Activated effector memory CD4-positive, alpha-beta T cell treated with Interleukin-2 at 50 U/mL for 16 hours (primary cell): ENCODE measurements at places on chromosomes 16 and 17.

DNA sequence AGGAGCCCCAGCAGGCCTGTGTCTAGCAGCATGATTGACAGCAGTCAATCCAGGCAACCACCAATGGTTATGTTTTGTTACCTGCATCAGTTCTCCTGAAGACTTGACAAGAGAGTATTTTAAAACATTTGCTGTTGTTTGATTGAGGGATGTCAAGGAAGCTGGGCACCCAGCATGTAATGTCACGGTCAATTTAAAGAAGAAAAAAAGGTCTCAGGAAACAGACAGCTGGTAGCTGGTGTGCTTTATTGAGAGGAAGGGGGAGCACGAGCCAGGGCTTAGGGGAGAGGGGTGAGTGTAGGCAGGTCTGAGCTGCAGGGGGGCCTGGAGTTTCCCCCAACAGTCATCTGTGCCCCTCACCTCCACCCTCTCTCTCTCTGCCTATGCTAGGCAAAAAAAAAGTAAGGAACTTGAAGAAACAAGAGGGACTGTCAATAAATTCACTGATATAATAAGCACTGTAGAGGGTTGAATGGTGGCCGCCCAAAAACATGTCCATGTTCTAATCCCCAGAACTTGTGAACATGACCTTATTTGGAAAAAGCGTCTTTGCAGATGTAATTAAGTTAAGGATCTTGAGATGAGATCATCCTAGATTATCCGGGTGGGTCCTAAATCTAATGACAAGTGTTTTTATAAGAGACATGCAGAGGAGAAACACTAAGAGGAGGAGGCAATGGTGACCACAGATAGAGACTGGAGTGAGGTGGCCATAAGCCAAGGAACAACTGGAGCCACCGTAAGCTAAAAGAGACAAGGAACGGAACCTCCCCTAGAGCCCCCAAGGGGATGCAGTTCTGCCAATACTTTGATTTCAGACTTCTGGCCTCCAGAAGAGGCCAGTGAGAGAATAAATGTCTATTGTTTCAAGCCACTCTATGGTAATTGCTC is 14.5 kb downstream of the TSPOAP1 start:
- DNase-seq, result no peak

DNA sequence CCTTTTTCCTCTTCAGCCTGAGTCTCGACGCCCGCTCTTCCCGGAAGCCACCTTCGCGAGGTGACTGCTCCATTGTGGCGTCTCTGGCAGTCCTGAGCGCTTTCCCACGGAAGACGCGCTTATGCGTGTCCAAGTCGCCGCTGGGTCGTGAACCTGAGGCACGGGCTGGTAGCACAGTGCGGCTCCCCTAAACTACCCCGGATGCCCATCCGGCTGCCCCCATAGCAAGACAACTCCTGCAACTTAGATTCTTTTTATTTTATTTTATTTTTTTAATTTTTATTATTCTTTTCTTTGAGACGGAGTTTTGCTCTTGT is 2.1 kb upstream of the ESRP2 start:
- no peak for DNase-seq

- no peak for DNase-seq
Observed at GRCh38 chr17:40617678-40618240, 29.9 kb downstream of the SMARCE1 start.

- no peak for DNase-seq
Observed at GRCh38 chr17:54927525-54927924, 26.9 kb downstream of the TOM1L1 start.

DNA sequence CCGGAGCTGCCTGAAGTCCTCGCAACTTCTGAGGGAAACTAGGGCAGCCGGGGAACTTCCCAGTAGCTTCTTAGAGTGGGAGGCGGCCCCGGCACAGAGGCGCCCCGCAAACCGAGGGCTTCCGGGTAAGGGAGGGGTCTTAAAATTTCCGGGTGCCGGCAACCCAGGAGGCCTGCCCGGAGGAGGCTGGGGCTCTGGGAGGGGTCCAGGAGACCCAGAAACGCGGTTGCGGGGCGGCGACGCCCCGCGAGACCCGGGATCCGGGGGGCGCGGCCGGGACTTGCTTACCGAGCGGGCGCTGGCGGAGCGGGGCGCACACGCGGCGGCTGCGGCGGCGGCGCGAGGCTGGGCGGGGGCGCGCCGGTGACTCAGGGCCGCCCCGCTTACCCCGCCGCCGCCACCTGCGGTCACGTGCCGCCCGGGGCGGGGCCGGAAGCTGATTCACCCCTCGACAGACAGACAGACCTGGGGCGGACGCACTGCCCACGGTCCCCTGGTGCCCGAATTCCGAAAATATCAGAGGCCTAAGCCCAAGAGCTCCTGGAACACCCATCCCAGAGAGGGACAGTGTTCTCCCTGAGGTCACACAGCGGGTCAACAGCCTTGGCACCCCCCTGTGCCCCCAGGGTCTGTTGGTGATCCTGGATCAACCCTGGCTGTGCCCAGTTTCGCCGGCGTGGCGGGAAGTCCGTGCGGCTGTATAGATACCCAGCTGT is at the start of gene FAM83G:
Gene FAM83G (minus strand): TSS at position 344 of the 716 bp plus-strand sequence. CDS start 723 bp downstream, outside the sequence.
- DNase-seq, result peak; percentile 83

DNA sequence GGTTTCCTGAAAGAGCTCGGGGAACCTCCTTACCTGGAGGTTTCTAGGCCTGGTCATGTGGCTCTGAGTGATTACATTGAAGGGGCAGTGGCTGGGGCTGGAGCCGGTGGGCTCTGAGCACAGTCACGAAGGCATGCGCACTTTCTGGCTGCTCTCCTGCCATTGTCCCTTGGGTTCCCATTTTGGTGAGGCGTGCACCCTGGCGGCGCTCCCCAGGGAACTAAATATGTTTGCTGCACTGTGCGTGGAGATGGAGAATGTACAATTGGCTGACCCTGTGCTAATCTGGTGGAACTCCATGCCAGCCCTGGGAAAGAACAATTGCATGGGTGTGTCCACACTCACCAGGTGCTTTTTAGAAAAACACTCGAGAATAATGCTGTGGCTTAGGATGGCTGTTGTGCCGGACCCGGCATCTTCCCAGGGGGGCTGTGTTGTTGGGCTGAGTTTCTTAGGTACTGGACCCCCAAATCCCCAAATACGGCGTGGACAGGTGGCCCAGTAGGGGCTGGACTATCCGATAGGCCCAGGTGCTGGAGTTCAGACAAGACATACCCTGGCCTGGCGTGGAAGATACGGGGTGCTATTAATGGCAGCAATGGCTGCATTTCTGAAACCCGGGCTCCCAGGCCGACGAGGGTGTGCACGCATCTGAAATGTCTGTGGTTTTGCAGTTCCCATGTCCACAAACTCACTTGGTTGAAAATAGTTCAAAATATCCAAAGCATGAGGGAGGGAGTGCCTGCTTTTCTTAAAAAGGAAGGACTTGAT is 230.5 kb downstream of the SEC14L1 start:
- DNase-seq, result no peak

DNA sequence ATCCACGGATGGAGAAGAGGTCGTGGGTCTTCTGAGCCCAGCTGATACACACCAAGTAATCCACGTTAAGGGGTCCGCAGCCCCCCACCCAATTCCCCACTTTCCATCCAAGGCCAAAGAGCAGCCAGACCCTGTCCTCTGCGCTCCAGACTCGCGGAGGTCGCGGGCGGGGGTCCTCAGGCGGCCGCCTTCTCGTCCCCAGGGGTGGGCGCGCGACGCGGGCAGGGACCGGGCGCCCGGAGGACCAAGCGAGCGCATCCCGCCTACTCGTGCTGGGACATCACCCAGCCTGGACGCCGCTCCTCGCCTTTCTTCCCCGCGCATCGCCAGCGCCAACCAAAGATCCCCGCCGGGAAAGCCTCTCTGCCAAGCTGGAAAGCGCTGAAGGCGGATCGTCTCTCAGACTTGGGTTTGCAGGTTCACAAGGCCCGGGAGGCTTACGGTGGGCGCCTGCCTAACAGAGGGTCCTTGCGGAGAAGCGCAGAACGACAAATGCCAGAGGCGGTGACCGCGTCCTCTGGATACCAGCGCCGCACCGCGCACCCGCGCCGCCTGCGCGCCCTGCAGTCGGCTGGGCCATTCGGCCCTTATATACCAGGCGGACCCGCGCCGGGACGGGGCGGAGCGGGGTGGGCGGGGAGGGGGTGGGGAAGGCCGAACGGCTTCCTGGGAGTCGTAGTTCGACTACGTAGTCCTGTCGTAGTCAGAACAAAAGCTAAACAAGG is 471.6 kb downstream of the SOX9 start:
- peak; percentile 68 for DNase-seq

DNA sequence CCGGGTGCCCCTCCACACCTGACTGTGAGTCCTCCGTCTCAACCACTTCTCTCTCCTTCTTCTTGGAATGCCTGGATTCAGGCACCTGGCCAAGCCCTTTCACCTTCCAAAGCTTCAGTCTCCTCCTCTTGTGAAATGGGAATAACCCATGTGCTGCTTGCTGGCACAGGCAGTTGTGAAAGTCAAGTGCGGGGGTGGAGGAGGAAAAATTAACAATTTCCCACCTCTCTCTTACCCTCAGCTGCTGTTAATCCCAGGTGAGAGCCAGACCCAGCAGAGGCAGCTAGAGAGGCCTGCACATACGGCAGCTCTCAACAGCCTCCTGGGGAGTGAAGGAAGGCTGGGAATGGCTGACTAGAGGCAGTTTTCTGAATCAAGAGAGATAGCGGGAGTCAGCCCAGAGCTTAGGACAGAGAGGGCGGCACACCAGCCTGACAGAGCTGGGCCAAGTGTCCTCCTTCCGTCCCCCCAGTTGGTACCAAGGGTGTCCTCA is 77.9 kb upstream of the LGALS9 start:
- DNase-seq, result no peak

DNA sequence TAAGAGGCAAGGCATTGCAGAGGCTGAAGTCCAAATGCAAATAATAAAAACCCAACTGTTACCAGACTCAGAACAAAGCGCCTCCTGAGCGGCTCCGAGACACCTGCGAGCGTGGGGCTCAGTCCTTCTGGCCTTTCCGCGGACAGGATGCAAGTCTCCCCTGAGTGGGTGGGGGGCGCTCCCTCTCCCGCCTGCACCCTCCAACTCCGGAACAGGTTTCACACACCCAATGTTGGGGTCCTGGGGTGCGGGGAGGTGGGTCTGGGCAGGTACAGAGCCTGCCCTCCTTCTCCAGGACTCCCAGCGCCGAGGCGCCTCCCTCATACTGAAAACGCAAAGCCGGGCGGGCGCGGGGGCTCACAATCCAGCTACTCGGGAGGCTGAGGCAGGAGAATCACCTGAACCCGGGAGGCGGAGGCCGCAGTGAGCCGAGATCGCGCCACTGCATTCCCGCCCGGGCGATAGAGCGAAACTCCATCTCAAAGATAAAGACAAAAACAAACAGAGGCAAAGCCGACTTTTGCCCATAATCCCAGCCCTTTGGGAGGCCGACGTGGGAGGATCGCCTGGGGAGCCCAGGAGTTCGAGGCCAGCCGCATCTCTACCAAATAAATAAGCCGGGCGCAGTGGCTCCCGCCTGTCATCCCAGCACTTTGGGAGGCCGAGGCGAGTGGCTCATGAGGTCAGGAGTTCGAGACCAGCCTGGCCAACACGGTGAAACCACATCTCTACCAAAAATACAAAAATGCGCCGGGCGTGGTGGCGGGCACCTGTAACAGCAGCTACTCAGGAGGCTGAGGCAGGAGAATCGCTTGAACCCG is 893 bp downstream of the GINS2 start:
- no peak for DNase-seq

GRCh38 chr16:1530883-1531637 is 2.4 kb upstream of the TMEM204 start:
- no peak for DNase-seq

GRCh38 chr17:62794666-62794971 is 13.5 kb downstream of the MARCHF10 start:
- no peak for DNase-seq

DNA sequence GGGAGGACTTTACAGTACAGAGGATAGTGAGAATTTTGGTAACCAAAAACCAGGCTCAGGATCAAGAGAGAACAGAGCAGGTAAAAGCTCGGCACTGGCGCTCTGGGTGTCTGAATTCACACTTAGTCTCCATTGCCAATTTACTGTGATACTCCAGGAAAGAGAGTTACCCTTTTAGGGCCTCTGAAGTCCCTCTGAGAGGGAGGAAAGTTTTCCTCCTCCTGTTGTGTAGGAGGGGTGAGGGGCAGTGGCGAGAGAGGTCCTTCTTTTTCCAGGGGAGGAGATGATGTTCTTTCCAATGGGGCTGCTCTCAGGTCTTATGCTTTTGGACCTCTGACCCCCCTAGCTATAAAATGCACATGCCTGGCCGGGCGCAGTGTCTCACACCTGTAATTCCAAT is 5.4 kb upstream of the TNS4 start:
- DNase-seq, result no peak

- DNase-seq, result peak; percentile 65
Observed at GRCh38 chr16:711548-712320, 3.2 kb upstream of the METRN start.

DNA sequence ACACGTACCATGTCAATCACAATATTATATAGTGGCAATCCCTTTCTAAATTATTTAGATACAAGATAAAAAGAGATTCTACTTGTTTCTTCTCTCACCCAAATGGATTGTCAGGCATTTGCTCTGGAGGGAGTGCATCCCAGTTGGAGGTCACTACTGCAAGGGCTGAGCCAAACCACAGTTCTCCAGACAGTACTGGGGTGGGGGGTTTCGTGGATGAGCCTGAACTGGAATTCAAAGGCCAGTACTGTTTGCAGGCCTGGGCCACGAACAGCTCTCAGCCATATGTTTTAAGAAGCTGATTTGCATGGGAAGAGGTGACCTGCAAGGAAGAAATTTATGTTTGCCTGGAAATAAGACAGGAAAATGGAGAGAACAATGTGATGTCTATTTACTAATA is 314.9 kb downstream of the PMP22 start:
- DNase-seq, result no peak

DNA sequence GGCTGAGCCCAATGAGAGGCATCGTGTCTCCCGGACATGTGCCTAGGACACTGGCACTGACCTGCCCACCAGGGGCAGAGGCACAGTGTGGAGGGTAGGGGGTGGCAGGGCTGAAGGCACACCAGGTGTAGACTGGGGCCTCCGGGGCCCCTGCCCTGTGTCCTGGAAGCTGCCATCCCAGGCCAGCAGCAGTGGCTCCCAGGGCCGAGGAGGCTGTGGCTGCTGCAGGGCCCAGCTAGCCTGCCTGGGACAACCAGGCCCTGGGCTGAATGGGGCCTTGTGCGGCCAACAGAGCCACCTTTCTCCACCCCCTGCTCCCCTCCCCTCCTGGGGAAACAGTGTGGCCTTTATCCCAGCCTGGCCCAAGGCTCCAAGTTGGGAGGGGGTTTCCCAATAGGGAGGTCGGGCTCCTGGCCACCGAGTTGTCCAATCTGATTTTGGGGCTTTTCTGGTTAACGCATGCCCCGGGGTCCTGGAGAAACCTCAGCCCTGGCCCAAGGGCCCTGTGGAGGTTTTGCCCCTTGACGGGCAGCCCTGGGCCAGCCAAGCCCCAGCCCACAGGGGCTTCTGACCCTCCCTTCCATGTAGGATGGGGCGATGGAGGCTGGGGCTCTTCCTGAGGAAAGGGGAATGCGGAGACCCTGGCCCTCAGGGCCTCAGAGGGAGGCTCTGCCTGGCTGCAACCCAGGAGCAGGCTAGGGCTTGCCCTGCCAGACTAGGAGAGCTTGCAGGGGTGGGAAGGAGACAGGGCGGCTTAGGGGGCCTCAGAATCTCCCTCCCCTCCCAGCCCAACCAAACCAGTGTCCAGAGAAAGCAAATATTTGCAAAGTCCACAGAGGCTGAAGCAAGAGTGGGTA is 4.2 kb downstream of the MTSS2 start:
- no peak for DNase-seq
